Stimulated activated CD8-positive, alpha-beta memory T cell treated with anti-CD3 and anti-CD28 coated beads, Interleukin-7, amount 100 ng/mL, for 48 hours (primary cell): ENCODE measurements at places on chromosomes 13 and 19.

DNA sequence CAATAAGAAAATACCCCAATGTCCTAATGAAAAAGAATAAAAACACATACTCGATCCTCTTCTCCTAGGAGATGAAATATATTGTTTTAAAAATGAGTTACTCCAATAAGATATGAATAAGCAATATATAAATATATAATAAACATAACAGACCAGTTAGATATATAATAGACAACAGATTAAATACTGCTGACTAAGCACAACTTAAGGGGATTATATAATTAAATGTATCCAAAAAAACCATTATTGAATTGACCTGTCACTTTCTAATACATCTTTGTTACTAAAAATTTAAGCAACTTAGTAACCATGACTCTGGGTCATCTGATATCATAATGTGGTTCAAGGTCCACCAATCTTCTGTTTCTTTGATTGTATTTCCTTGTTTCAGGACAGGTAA, 14.0 kb upstream of the ZNF780B start:
- no peak for DNase-seq

DNA sequence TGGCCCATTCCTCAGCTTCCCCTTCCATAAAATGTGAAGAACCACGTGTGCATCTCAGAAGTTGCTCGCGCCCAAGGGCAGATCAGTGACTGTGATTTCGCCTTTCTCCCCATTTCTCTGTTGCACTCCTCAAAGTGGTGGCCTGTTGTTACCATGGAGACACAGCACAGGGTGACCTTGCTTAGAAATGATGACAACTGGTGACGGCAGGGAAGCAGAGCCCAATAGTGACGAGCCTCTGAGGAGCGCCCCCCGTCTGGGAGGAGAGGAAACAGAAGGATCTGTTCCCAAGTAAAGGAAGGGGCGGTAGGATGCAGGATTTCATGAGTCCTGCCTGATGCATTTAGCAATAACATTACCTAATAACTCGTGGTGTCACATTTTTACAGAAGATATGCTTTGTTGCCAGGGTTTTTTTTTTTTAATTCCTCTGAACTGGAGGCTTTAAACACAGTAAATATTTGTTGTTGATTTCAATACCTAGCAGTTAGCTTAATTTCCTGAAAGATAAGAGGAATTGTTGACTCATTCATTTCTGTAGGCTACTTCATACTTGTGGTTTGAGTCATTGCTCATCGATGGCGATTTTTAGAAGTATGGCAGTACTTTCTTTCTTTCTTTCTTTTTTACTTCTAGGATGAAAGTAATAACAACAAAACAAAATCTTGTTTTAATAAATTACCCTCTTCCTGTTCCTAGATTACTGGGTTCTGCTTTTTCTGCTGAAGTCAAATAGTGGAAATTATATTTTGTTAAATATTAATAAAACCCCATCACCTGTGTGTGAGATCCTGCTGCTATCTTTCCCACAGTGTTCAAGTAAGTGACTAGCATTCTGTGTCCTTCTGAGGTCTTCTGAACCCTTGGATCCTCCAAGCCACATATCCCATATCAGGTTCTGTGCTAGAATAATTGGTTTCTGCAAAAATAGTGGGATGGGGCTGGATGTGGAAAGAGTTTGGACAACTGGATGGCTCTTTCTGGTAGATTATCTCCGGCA, 36.0 kb downstream of the MBNL2 start:
- DNase-seq: no peak

DNA sequence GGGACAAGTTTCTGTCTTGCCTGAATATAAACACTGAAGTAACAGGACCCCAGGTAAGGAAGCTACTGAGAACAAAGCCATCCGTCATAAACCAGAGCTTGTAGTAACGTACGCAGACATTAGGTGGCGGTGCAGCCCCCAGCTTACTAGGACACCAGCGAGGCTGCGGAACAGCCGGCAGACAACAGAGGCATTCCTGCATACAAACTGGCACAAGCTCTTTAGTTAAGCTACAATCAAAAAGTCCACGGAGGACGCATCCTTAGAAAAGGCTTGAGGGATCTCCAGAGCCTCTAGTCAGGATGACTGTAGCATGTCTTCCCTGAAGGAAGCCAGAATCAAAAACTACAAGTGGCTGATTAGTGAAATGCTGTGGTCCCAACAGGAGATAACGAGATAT, 26.2 kb downstream of the ZNF160 start:
- DNase-seq: no peak

GRCh38 chr13:46909042-46909441, 12.2 kb upstream of the HTR2A start:
- DNase-seq: no peak

DNA sequence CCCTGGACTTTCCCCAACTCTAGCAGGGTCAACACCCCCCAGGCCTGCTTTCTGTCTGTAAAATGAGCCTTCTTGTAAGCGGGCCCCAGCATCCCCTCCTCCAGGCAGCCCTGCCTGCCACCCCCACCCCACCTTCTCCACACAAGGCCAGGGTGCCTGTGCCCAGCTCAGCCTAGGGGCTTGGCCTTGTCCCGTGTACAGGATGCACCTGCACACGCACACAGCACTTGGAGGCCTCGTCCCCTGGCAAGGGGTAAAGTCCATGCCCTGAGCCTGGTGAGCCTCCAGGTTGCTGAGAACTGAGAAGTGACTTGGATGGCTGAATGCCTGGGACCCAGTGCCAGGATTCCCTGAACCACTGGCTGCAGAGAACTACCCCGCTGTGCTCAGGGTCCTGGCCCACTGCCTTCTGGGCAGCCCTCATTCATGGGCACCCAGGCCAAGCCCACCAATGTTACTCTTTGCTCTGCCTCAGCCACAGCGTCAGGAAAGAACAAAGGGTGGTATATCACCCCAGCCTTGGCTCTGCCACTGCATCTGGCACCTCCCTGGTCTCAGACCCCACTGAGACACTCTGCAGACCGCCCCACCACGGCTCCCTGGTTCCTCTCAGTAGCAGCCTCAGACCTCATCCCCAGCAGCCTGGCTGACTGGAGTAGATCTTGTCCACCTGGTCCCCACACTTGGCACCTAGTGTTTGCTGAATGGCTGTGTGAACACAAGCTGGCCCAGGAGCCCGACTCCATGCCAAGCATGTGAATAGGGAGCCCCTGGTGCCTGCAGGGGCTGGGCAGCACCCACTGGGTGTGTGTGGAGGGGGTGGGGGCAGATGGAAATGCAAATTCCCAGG, 1.8 kb upstream of the TM6SF2 start:
- DNase-seq: no peak
